NCI-H446 treated with DMSO at 0.1 percent for 48 hours (cell line): ENCODE measurements at places on chromosomes 3 and 15.

DNA sequence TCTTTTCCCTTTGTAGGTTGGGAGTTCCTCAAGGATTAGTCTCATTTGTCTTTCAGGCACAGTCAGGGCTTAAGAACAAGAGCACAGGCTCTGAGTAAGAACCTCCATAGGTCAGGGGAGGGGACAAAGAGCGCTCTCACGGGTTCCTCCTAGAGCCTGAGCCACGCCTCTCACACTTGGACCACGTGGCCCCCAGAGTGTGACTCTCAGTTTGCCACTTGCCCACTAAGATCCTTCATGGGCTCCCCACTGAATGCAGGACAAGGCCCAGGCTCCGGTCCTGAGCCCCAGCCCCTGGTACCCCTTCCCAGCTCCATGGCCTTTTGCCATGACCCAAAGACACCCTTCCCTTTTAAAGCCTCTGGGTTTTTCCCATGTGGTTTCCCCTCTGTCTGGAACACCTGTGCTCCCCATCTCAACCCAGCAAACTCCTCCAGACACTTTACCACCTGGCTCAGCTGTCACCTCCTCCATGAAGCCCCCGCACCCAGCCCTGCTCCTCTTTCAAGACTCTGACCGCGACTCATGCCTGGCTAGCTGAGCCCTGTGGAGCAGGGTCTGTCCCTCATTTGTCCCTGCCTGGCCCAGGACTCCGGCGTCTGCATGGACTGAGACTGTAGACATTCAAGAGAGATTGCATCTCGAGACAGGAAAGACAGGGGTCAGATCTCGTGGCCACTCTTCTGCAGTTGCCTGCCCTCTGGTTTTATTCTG lies 32.7 kb downstream of the IQSEC1 start:
- DNase-seq, result no peak

GRCh38 chr3:69144631-69145245 lies 22.3 kb upstream of the LMOD3 start:
- no peak for DNase-seq

GRCh38 chr3:172559020-172559419 lies 35.8 kb upstream of the TNFSF10 start:
- DNase-seq, result no peak

DNA sequence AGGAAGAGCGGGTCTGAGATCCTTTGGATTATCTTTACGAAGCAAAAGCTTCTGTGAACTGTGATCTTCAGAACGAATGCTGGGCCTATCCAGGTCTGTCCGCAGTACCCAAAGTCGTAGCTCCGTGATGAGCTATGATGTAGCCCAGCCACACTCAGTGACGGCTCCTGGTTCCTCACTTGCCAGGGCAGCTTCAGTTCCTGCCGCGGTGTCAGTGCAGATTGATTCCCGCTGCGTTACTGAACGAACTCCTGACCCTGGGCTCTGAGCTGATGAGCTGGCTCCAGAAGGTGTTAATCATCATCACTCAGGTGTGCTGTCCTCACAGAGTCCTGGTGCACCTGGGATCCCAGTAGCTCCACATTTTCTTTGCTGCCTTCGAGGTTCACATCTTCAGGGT lies 45.0 kb downstream of the TMEM44 start:
- no peak for DNase-seq

DNA sequence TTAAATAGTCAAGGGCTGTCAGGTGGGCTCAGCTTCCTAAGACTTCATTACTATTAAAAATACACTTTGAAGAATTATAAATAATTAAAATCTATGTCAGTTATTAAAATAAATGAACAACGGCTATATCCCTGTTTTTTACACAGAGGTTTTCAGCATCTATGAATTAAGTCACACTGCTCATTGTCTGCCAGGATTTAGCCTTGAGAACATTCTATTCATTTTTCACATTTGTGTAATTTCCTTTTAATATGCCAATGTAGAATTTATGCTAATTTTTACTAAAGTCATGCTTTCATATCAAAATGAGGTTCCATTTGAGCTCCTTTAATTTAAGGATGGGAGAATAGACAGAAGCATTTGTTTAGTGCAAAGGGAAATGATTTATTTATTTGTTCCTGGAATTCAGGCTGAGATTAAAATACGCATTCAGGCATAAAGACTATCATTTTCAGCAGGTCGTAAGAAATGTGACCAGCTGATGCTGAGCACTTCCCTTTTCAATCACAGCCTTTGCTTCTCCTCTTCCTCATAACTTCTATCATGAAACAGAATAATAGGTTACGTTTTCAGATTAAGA lies 345.1 kb downstream of the MFSD1 start:
- no peak for DNase-seq

GRCh38 chr15:95265419-95265997 lies 1034.1 kb downstream of the MCTP2 start:
- DNase-seq, result no peak

- DNase-seq, result no peak
Observed at GRCh38 chr15:74727727-74728126, 2.4 kb upstream of the CYP1A1 start.

DNA sequence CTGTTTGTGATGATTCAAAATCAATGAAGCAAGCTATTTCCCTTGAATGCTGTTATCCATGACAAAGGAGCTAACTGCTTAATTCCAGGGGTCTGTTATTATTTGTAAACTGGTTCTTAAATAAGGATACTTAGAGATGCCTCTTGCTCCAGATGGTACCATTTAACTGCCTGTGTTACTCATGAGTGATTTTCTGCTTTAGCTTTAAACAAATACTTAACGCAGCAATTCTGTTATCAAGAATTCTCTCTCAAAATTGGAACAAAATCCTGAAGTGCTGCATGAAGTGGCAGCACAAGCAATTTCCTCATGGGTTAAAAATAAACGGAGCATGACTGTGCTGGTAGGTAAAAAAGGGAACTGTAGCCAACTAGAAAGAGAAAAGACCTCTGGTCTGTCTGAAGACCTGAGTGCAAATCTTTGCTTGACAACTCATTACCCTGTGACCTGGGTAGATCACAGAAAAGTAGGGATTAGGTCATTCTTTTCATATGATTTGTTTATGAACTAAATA lies 62.5 kb upstream of the GBE1 start:
- DNase-seq, result peak; percentile 18

- no peak for DNase-seq
Observed at GRCh38 chr15:80878242-80878866, 99.2 kb downstream of the CEMIP start.

- no peak for DNase-seq
Observed at GRCh38 chr15:29039466-29040369, 153.9 kb downstream of the APBA2 start.

DNA sequence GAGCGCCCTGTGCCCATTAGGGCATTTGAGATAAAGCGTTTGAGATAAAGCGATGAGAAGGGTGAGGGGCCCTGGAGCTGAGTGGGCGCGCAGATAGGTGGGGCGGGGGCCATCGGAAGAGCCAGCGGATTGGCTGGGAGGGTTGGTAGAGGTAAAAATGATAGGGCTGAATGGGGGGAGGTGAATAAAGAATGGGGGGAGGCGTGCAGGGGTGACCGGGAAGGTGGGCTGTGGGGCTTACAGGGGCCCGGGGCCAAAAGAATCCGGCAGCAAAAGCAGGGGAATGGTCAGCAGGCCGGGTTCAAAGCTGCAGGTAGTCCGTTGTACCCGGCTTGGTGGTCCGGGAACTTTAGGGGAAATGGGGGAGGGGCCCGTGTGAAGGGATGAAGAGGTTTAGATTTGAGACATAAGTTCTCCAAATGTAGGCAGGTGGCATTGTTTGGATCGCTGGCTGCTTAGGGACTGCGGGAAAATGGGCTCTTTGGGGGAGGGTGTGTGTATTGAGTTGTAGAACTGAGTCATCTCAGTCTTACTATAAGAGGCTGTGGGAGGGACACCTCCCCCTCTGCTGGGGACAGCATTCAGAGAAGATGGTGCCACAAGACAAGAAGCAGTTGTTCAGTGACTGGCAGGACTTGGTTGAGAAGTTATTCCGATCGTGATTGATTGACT lies 610 bp downstream of the ARID3B start:
- no peak for DNase-seq

DNA sequence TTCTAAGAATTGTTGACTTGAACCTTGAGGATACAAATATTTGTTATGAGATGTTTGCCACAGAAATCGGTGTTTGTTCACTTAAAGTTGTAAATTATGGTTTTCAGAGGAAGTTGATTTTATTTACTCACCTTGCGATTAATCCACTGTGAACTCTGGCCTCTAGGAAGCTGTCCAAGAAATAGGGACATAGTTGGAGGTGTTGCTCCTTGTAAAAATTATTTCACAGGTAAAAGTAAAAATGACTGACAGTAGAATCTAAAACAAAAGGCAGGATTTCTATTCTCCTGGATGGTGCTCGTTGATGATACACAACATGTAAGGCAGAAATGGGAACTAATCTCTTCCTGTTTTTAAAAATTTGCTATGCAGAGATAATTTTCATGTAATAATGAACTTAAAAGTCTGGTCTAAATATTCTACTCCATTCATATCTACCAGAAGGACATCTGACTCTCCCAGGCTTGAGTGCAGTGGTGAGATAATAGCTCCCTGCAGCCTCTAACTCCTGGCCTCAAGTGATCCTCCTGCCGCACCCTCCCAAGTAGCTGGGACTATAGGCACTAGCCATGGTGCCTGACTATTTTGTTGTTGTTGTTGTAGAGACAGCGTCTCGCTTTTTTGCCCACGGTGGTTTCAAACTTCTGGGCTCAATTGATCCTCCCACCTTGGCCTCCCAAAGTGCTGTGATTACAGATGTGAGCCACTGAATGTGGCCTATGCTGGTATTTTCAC lies 17.1 kb upstream of the LZTFL1 start:
- DNase-seq, result no peak

- DNase-seq, result no peak
Observed at GRCh38 chr3:52272831-52273230, 5.6 kb downstream of the WDR82 start.
